ENCODE measurements at places on chromosomes 7 and 10.

GRCh38 chr7:13034693-13035092 is 347.3 kb downstream of the ARL4A start:
- no peak for DNase-seq

GRCh38 chr7:82449910-82450309 is 6.3 kb upstream of the CACNA2D1 start:
- no peak for DNase-seq

DNA sequence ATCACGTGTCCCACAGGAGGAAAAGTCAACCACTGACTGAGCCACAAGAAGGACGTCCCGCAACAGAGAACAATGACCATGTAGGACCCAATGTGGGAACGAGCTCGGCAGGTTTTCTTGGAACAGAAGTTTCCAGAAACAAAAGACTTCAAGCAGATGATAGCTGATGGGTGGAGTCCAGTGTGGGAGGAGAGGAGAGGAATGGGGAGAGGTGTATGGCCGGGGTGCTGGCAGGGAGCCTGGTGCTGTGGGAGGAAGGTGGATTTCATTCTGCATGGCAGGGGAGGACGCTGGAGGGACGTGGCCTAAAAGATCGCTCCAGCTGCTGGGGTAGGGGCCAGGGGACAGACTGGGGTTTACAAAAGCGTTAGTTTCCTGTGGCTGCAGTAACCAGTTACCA is 48.5 kb upstream of the LMTK2 start:
- DNase-seq = no peak

GRCh38 chr10:66151346-66151745 is 774.5 kb upstream of the LRRTM3 start:
- DNase-seq = no peak

Data from activated naive CD8-positive, alpha-beta T cell treated with anti-CD3 and anti-CD28 coated beads, Interleukin-2, amount 50 U/mL, for 16 hours (primary cell).